ENCODE measurements at places on chromosomes 7 and 10.

DNA sequence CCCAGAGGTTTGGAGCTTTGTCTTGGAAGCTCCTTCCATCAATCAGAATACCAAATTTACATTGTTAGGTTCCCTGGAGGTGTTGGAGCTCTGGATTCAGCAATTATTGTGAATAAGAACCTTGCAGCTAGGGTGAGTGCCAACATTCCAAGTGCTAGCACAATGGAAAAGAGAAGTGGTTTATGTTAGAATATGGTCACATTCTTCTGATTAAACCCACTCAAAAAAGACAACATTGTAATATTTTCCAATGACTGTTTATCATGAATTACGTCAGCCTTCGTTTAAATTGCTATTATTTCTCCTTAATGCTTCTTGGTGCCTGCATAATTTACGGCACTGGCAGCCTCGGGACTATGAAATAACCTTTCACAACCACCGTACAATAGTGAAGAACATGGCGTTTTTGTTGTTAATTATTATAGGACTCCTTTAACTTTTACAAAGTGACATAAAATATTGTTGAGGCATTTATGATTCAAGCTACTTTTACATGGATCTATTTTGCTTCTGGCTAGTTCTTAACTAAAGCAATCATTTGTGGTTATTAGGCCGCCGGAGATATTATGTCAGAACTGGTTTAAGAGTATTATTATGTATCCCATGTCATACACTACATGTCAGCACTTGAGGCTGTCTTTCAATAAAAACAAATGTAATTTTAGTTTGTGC, 117.7 kb downstream of the ARID5B start:
- no peak for DNase-seq

DNA sequence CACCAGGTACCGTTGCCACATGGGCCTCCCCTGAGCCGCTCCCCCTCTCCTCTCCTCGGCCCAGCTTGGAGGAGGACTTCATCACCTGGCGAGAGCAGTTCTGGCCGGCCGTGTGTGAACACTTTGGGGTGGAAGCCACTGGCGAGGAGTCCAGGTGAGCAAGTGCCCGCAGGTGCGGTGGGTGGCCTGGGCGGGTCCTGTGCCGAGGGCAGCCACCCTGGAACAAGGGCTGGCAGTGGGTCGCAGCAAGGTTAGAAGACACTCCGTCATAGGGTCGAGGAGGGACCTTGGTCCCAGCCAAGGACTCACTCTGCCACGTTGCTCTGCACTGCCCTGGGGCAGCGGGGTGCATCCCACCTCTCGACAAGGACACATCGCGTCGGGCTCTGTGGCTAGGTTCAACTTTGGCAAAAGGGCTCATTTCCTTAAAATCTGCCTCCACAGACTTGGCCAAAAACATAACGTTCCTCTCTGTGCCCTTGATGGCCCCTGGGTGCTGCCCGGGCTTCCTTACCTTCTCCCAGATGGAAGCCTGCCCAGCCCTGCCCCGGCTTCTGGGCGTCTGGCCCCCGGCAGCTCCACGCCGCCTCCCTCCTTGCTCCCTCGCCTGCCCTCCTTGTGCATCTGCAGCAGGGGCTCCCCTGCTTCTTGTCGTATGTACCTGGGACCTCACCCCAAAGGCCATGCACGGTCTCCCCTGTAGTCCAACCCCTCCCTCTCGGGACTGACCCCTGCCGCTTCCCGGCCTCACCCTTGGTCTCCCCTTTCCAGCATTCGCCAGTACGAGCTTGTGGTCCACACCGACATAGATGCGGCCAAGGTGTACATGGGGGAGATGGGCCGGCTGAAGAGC, 12.7 kb downstream of the TMEM120A start:
- DNase-seq = no peak

- no peak for DNase-seq
Measured at GRCh38 chr10:107425931-107426553, 261.5 kb upstream of the SORCS1 start.

DNA sequence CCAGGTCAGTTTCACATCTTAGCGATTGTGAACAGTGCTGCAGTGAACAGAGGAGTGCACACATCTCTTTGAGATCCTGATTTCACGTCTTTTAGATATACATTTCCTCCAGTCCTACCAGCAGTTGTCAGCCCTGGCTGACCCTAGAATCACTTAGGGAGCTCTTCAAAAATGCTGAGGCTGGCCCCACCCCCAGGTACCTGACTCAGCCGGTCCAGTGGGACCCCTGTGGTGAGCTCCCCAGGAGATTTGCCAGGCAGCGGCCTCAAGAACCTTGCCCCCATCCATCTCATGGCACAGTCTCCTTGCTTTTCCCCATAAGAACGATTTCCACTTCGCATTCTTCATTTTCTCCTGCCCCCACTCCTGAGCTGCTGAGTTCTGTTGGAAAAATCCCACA, 45.5 kb downstream of the TEX36 start:
- no peak for DNase-seq

GRCh38 chr10:1365540-1366321, 309.5 kb downstream of the WDR37 start:
- DNase-seq = no peak

GRCh38 chr10:11131112-11131639, 113.5 kb downstream of the CELF2 start:
- DNase-seq = no peak

DNA sequence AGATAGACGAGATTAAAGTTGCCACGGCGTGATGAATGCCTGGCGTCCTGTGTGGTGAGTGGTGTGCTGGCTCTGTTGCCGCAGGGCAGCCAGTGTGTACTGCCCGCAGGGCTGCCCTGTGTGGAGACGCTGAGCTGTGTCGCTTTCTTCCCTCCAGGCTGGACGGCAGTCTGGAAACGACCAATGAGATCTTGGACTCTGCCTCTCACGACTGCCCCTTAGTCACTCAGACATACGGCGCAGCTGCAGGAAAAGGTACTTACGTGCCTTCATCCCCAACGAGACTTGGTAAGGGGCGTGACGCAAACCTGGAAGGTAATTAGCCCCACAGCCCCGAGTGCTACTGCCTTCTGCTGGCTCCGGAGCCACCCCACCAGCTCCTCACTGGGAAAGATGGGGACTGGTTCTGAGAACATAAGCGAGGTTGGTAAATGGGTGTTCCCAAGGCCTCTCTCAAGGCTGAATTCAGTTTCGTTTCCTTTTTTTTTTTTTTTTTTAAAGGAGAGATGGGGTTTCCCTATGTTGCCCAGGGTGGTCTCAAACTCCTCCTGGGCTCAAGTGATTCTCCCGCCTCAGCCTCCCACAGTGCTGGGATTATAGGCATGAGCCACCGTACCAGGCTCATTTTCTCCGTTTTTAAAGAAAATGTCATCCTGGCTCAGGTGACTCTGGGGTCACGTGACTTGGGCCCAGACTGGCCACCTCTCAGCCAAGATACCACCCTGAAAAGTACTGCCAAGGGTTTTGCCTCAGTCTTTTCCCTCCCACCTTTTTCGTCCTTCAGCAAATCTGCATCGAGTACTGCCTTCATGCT, 39.6 kb downstream of the WIPI2 start:
- no peak for DNase-seq

DNA sequence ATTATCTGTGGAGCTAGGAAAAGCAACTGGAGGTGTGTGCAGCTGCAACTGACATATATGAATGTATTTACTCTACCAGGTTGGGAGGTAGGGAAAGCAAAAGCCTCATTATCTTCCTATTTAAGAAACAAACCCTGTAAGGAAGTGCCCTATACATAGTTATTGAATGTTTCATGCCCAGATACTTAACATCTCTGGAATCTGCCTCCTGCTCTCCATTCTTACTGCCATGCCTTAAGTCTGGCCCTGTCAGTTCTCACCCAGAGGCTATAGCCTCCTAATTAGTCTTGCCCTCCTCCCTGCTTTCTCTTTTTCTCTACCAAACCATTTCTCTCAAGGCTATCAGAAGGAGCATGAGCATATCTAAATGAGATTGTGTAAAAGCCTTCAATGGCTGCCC, 542.6 kb upstream of the LRRN3 start:
- DNase-seq = no peak

- no peak for DNase-seq
Measured at GRCh38 chr10:97628228-97628627, 5.1 kb downstream of the MORN4 start.

DNA sequence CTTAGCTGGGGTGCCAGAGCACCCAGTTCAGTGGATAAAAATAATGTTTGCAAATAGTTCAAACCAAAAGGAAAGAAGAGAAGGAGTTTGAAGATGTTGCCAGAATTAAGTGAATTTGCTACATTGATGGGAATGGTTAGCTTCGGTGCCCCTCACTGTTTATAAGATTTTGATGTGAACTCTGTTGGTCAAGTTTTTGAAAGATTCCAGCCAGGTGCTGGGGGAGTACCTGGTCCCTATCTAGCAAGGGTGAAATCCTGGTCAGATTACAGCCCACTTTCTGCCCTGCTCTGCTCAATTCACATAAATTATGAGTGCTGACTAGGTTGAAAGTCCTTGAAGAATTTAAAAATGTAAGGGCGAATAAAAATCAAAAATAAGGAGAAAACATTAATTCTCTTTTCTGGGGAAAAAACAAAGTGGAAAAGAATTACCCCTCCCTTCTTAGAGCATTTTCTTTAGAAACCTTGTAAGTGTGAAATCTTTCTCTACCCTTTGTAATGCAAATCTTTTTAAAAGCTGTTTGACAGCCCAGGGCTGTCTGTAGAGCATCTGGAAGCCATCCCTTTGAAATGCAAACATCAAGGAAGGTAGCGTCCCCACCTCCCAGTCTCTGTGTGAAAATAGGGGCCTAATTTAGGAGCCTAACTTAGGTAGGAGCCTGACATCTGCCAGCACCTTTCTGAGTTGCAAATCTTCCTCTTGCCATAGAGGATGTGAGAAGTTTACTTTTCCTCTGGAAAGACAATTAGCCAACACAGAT, 1.4 kb upstream of the GIMAP5 start:
- no peak for DNase-seq

DNA sequence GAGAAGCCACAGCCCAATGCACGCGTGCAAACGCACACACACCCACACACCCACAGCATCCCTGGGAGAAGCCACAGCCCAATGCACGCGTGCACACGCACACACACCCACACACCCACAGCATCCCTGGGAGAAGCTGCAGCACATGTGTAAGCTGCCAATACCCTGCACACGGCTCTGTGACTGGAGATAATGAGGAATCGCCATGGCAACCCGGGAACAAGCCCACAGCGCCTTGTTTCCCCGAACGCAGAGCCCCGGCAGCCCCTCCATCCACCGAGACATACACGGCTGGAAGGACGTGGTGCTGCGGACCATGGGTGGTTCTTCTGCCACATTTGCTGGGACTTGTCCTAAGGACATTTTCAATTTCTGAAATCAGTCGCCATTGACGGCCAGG, 221.3 kb downstream of the PTPRN2 start:
- no peak for DNase-seq

DNA sequence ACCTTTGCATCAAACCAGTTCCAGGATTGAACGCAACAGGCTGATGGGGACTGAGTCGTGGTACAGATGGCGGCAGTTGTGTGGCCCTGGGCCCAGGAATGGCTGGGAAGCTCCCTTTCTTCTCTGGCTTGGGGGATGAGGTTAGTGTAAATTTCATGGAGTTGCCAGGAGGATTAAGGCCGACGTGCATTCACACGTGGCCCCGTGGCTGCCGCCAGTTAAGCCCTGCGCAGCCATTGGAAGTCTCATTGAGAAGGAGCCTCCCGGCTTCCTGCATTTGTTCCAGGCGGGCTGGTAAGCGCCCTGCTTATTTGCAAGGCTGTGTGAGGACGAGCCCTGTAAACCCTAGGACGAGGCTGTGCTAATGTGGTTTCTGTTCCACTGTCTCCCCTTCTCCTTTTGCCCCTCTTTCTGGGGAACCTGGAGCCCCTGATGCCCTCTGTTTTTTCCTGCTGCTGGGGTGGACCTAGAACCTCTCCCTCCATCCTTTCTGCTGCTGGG, 174.7 kb upstream of the TNRC18 start:
- DNase-seq = no peak

DNA sequence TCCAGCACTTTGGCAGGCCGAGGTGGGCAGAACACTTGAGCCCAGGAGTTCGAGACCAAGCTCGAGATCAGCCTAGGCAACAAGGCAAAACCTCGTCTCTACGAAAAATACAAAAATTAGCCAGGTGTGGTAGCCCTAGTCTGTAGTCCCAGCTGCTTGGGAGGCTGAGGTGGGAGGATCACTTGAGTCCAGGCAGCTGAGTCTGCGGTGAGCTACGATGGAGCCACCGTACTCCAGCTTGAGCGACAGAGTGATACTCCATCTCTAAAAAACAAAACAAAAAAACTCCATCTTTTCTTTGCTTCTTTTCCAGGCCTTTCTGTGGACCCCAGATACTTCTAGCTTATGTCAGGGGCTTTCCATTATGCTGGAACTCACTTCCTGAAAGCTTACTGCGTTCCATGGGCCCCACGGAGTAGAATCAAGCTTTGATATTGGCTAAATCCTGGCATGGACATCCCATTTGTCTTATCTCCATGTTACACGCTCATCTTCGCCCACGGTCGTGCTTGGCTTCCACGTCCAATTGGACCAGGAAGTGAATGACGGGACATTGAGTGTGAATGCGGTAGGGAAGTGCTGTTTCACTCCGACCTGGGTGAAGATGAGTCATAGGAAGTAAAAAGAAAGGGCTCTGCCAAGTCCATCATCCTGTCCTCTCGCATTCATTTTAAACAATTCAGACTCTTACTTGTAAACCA, 45.7 kb downstream of the FAM171A1 start:
- DNase-seq = no peak

GRCh38 chr10:60171436-60172013, 218.2 kb downstream of the ANK3 start:
- DNase-seq = no peak

DNA sequence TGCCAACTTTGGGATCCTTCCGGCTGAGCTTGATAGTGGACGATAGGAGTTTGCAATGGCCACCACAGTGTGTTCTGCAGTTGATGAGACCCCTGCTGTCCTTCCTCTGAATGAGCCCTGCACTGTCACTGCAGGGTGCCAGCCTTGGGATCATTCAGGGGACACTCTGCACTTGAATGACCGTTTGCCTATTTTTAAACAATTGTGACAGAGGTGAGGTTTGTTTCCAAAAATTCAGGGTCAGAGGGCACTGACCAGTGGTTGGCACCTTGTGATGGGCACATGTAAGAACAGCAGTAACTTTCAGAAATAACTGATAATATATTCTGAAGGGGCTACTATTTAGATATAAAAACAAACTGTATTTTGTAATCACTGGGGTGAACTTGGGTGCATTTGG, 48.5 kb upstream of the ADARB2 start:
- DNase-seq = no peak

- no peak for DNase-seq
Measured at GRCh38 chr10:58755340-58755610, 242.6 kb downstream of the BICC1 start.

DNA sequence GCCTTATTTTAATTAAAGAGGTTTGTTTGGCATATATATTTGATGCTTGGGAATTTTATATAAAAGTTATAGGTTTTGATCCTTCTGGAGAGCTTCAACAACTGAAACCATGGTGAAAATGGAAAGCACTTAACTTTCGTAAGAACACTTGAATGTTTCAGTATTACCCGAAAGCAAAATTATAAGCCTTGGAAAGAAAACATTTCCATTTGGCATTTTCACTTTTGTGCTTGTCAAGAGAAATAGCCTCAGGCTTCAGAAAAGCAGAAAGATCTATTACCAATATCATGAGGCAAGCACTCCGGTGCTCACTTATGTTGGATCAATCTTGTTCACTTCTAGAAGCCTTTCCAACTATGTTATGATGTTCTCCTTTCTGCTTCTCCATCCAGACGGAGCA, 256.0 kb downstream of the TRIL start:
- DNase-seq = no peak

- no peak for DNase-seq
Measured at GRCh38 chr10:33772370-33773252, 438.1 kb upstream of the NRP1 start.

- no peak for DNase-seq
Measured at GRCh38 chr10:127939786-127940330, 33.0 kb downstream of the PTPRE start.

- DNase-seq = no peak
Measured at GRCh38 chr7:8278183-8278582, 16.2 kb upstream of the ICA1 start.
